ENCODE measurements at places on chromosomes 5 and 9.
A peak's percentile ranks its signal among the peaks of the same experiment; 100 is the strongest.

- no peak for DNase-seq
These were observed 193.5 kb downstream of the RFK start for GRCh38 chr9:76200745-76201144.

DNA sequence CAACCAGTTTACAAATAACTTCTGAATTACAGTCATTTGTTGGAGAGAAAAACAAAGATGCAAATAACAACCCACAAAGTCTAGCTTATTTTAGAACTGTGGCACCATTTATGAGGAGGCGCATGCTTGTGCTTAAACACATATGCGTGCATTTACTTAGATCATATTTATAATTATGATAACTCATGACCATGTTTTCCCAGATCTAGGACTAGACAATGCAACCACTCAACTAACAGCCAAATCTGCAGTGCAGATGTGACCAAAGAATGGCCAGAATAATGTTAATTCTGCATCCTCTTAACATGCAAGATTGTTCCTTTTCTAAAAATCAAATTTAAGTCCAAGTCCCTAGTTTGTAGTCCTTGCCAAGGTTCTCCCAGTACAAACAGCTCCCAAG lies 167.3 kb upstream of the FST start:
- no peak for DNase-seq

DNA sequence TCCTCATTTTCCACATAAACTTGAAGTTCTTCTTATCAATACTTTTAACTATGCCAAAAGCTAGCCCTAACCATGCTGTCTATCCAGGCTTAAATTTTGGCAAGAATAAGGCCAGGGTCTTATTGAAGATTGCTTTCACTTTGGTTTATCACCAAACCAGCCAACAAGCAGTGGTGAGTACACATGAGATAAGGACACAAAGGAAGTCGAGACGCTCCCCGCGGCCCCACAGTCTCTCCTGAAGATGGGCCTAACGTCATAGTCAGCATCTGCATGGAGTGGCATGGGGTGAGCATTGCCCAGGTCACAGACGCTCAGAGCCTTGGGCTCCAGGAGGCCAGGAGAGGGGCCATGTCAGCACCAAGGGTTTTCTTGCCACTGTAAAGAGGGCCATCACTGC lies 80.3 kb downstream of the ATPSCKMT start:
- no peak for DNase-seq

DNA sequence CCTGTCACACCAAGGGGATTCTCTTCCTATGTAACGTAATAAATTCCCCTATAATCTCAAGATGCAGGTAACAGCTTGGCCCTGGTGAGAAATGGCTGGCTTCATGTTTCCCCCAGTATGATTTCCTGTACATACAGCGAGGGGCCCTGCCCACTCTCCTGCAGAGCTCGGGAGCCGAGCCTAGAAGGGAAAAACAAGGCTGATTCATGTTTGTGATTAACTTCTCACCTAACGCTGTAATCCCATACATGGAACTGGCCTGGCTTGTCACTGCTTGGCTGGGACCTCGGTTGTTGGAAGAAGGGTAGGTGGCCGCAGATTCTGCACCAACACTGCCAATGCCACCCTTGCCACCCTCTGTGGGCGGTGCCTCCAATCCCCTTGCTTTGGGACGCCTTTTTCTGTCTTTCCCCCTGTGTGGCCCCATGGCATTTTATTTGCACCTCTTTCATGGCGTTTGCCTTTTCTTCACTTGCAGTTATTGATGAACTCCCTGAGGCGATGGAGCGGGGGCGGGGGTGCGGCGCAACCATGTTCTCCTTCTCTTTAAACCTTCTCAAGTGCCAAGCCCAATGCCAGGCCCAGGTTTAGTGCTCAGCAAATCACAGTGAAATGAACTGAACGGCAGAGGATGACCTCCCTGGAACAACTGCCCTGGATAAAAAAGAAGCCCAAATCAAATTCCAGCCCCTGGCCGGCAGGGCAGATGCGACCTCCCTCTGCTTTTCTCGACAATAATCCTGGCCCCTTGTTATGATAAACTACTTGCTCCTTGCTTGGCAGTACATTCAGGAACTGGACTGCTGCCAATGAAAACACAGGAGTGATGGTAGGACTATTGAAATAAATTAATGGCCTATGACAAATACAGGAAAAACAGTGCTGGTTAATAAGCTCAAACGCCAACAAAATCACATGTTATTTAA lies 108.1 kb downstream of the TMEM174 start:
- DNase-seq: no peak

- no peak for DNase-seq
These were observed 17.6 kb downstream of the P4HA2 start for GRCh38 chr5:132209901-132210545.

DNA sequence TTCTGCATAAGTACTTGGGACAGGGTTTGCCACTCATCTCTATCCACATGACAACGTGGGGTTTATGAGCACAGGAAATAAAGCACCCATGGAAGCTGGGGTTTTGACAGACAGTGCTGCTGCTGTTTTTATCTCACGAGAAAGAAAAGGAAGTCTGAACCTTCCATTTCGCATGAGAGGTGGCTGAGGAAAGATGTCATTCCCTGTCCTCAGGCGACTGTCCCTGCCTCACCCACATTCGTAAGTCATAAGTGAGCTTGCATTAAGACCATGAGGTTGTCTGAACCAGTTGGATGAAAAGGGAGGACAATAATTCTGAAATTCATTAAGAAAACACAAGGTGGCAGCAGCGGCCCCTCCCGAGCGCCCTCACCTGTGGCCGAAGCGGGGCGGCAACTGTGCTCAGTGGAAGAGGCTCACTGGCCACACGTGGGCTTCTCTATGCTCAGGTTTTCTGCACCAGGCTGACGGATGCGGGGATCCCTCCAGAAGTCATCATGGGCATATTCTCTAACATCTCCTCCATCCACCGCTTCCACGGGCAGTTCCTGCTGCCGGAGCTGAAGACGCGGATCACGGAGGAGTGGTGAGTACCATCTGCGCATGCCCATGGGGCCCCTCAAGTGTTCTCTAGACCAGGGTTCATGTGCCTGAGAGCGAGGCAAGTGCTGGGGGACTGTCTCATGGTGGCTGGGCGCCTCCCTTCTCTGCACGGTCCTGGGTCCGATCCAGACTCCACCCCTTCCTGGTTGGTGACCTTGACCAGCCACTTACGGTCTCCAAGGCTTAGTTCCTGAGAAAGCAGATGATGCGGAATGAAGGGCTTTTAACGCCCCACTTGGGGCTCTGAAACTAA lies 54.7 kb upstream of the SUSD3 start:
- DNase-seq: peak; percentile 47

DNA sequence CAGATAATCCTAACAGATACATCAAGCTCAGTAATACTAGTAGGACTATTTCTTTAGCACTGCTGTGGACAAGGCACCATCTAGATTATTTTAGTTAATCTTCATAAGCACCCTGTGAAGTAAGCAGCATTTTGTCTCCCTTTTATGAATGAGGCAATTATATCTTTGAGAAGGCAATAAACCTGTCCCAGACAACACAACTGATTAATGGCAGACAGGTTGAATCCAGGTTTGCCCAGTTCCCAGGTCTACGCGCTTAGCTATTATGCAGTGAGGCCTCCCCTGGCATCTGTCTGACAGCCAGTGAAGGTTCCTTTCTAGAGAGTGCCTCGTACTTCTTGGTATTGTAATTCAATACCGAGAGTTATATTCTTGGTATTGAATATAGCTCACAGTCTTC lies 9.7 kb upstream of the LVRN start:
- no peak for DNase-seq

DNA sequence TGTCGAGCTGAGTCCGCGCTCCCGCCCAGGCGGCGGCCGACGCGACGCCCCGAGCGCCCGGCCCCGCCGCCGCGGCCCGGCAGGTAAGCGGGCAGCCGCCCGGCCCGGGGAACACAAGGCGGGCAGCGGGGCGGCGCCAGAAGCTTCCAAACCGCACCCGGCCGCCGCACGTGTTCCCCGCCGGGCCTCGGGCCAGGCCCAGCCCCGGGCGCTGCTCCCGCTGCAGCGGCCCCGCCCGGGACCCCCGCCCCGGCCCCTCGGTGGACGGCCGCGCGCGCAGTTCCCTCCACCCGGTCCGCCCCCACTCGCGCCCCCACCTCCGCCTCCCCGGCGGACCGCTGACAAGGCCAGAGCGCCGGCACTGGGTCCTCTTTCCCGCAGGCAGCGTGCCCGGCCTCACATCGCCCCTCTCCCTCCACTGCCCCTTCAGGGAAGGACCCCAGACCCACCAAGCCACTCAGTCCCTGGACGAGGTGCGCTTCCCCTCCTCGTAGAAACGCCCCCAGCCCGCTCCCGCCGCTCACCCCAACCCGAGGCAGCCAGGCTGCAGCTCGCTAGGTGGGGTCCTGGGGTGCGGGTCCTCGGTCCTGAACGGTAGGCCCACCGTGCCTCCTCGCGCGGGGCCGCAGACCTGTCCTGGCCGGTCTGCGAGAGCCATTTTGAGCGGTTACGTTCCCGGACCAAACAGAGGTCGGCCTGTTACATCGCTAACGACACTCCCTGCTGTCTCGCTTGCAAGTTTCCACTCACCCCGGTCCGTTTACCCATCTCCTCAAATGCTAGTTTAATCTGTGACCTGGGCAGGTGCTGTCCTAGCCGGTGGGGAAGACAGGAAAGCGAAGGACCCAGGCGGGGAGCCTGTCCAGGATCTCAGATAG lies 475 bp downstream of the WDR5 start:
- no peak for DNase-seq

GRCh38 chr5:132250547-132250946 lies 6.9 kb upstream of the PDLIM4 start:
- no peak for DNase-seq

DNA sequence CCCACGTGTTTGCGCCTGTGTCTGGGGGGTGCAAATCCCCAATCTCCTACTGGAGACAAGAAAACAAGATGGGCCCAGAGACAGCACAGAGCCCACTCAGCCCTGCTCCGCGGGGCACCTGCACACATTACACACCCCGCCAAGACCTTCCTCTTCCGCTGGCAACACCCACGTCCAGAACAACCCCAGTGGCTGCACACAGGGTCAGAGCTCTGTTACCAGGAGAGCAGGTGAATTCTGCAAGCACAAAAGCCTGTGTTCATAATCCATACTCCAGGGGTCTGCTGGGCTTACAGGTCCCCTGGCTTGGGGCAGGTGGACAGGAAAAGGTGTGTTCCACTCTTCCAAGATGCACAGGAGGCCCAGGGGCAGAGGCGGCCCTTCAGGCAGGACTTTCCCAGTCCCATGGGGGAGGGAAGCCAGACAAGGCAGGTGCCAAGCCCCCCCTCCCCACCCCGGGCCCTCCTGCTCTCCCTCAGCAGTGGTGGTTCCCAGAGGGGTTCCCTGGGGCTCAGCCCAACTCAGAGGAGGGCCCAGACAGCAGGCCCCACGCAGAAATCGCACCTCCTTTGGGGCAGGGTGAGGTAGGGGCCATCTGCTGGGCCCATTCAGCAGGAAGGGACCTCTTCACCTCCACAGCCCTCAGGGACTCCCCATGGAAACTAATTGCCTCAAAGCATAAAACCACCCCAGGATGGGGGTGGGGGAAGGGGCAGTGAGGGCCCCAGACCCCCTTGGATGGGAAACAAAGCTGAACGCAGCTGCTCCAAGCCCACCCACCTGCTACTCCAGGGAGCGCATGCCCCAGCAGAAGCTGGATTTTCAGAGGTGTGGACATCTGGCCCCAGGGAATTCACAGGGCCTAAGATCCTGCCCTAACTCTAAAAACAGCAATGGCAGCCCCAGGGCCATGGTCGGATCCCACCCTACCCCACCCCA lies 105.3 kb downstream of the VAV2 start:
- no peak for DNase-seq

- no peak for DNase-seq
These were observed 153.9 kb downstream of the BNC2 start for GRCh38 chr9:16716601-16717000.

GRCh38 chr9:15785584-15785983 lies 232.7 kb downstream of the CCDC171 start:
- DNase-seq: no peak

- no peak for DNase-seq
These were observed 44.3 kb downstream of the SLC28A3 start for GRCh38 chr9:84296146-84296843.

DNA sequence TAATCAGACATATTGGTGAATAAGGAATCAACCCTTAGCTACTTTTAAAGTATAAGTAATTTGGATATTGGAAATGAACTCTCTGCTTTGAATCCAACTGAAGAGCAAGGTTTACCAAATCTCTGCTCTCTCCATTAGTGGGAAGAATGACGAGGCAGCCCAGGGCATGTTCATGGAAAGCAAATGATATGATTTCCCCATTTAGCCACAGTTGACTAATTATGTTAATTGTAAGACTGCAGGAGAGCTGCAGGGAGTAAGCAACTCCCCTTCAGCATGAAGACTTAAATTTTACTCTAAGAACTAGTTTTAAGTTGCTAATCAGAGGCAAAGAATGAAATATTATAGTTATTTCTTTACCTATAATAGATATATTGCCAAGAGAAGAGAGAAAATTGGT lies 194.3 kb upstream of the CD180 start:
- DNase-seq: no peak

GRCh38 chr9:35749515-35750255 lies 598 bp downstream of the RGP1 start:
- no peak for DNase-seq
